ENCODE measurements at places on chromosomes 3 and 15.

GRCh38 chr15:56243163-56244037, at the start of gene RFX7:
RFX7 (minus strand) TSS chr15:56243879; CDS start chr15:56243285, 594 bp downstream.
- DNase-seq: peak; percentile 54

DNA sequence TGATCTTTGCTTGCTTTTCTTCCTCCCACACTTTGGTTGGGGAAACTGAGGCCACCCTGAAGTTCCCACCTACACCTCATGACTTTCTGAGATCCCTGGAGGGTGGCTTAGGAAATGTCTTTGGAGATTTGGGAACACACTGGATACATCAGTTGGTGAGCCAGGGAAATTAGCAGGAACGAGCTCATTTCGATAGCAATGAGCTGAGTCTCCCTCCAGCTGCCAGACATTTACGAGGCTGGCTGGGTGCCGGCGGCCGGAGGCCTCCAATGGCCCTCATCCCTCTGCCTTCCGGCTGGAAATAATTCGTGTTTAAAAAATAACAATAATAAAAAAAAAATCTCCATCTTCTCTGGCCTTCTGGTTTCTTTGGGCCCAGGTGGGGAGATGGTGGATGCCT, 38.8 kb downstream of the SMAD6 start:
- DNase-seq: peak; percentile 63

DNA sequence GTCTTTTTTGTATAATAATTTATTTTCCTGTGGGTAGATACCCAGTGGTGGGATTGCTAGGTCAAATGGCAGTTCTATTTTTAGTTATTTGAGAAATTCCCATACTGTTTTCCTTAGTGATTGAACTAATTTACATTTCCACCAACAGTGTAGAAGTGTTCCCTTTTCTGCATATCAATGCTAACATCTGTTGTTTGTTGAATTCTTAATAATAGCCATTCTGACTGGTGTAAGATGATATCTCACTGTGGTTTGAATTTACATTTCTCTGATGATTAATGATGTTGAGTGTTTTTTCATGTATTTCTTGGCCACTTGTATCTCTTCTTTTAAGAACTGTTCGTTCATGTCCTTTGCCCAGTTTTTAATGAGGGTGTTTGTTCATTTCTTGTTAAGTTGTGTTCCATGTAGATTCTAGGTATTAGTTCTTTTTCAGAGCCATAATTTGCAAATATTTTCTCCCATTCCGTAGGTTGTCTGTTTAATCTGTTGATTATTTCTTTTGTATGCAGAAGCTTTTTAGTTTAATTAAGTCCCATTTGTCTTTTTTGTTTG, 713.3 kb upstream of the EPHA6 start:
- DNase-seq: no peak

DNA sequence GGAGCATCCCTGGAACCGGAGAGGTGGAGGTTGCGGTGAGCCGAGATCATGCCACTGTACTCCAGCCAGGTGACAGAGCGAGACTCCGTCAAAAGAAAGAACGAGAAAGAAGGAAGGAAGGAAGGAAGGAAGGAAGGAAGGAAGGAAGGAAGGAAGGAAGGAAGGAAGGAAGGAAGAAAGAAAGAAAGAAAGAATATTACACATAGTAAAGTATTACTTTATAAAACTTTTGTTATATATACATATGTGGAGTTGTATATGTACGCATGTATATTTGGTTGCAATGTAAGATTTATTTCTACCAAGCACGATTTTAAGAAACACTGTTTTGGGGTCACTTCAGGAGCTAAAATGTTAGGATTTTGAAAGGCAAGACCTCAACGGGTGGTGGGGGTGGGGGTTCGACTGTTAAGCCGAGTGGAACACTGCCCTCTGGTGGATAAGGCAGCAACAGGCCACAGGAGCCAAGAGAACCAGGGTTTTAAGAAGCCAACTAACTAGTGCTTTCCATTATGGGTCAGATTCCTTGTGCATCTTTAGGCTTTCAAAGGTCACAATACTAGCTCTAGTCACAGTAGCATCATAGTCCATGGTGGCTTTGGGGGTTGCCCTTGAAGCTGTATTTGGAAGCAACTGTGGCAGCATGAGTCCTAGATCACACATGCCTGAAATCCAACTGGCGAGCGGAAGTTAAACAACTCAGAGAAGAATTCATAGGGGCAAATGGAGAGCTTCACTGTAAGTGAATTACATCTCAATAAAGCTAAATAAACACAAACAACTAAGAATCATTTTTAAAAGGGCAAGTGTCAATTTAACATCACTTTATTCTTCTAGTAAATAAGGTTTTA, 22.5 kb downstream of the GLB1 start:
- peak; percentile 26 for DNase-seq

DNA sequence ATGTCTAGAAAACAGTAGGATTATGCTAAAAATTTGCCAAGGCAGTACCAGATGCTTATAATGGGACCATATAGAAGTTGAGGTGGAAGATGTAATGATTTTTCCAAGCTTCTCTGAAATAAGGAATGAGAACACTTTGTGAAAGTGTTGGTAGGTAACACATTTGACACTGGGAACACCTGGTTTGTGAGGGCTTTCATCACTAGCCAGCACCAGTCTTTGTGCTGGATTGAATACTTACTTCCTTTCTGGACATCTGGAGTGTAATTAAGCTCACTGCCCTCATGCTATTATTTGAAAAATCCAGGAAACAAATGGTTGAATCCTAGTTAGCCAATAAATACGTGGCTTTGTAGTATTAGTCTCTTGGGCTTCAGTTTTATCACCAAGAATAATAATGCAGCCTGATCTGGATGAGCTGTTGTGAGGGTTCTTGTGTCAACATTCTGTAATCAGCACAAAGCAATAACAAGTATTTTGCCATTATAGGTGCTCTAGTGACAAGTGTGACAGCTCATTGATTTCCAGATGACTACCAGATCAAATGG, 12.9 kb downstream of the CCDC80 start:
- DNase-seq: no peak

GRCh38 chr3:134535186-134535970, 49.5 kb downstream of the CEP63 start:
- DNase-seq: no peak

DNA sequence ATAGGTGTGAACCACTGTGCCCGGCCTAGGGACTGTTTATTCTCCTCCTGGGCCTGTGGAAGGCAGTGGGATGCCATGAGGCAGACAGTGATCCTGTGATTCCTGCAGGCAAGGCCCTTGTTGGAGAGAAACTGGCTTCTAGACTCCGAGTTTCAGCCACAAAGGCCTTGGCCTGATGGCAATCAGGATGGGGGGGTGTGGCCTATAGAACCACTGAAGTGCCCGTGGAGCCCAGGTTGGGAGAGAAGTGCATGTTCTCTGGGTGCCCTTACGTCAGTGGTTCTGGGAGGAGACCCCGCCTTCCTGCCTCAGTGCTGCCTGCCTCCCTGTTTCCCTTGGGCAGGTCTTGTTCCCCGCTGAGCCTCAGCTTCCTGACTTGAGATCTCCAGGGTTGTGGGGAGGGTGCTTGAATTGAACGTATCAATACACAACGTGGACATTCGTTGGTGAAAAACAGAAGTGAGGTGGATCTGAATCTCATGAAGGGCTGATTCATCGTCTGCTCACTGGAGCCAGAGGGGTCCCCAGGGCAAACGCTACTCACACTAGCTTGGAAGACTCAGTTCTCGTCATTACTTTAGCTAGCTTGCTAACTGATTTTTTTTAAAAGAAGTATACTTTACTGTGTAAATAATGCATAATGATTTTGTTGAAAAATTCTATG, 31.8 kb downstream of the IRAK2 start:
- peak; percentile 98 for DNase-seq

- DNase-seq: no peak
These were observed 45.6 kb downstream of the PRKCI start for GRCh38 chr3:170267793-170268192.

DNA sequence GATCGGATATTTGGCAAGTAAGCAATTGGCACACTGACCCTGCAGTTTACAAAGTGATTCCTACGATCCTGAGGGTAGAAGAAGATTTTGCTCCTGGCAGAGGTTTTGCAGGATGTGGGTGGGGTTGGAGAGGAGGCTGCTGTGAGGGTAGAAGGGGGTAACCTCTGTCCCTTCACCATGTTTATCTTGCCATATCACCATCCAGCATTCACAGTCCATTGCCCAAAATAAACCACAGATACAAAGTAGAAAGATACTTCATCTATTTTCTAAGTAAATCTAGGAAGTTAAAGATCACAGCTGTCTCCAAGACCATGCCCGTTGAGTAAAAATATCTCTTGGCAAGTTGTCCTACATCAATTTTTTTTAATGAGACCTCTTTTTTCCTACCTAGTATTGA, 51.6 kb downstream of the LIPC start:
- no peak for DNase-seq

DNA sequence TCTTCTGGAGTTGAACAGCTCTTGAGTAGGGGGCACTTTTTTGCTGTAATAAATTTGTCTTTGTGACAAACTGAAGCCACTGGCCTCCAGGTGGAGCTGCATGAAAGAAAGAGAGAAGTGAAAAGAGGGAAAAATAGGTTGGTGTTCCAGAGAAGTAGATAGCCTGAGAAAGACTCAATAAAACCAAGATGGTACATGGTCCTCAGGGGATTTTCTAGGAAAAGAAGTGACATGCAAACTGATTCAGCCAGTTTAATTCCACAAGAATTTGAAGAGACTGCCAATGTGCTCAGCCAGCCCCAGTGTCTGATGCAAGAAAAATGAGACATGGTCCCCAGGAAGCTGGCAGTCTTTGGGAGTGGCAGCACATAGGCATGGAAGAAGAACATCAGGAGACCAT, 152.7 kb downstream of the CD47 start:
- peak; percentile 63 for DNase-seq

GRCh38 chr3:24387000-24387399, 107.7 kb downstream of the THRB start:
- no peak for DNase-seq

DNA sequence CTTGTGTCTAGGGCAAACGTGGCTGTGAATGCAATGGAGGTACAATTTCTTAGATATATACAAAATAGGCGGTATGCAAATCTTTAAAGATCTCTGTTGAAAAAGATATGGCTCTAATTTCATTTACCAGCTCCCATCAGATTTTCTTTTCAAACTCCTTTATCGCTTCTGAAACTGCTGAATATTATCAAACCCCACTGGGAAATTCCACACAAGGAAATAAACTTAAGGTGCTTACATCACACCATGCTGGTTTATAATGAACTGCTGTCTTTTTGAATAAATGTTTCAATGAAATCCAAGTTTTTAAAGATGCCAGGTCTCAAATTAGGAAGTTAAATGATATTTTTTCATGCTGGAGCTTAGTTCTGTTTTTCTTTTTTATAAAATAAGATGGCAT, 102.5 kb upstream of the ICE2 start:
- DNase-seq: no peak

GRCh38 chr3:194573680-194574437, 59.4 kb downstream of the TMEM44 start:
- no peak for DNase-seq

DNA sequence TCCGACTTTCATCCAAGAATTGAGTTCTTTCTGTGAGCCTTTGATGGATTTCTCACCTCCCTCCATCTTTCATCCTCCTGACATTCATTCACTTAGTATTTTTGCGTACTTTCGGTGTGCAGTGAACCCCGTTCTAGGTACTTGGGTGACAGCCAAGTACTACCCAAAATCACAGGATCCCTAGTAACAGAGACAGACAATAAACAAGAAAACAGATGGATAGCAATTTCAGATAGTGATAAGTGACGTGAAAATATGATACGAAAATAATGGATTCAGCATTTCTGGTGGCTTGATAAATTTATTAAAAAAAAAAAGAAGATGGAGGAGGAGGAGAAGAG, 264 bp upstream of the CMTM6 start:
- DNase-seq: no peak

GRCh38 chr3:154228561-154229216, 95.6 kb downstream of the DHX36 start:
- no peak for DNase-seq

DNA sequence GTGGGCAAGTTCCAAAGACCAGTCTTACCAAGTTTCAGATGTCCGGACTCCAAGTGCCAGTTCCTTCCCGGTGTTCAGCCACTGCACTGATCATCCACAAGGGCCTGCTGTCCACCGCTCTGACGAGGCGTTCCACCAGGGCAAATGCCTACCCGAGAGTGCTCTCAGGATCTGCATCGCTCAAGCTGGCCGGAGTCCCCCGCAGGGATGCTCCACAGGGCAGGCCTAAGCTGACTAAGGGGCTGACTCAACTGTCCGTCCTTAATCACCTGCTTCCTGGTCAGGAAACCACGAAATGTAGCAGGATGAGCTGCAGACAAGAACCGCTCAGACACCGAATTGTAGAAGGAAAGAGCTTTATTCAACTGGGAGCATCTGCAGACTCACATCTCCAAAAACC, 341.6 kb downstream of the KCNH8 start:
- DNase-seq: no peak

DNA sequence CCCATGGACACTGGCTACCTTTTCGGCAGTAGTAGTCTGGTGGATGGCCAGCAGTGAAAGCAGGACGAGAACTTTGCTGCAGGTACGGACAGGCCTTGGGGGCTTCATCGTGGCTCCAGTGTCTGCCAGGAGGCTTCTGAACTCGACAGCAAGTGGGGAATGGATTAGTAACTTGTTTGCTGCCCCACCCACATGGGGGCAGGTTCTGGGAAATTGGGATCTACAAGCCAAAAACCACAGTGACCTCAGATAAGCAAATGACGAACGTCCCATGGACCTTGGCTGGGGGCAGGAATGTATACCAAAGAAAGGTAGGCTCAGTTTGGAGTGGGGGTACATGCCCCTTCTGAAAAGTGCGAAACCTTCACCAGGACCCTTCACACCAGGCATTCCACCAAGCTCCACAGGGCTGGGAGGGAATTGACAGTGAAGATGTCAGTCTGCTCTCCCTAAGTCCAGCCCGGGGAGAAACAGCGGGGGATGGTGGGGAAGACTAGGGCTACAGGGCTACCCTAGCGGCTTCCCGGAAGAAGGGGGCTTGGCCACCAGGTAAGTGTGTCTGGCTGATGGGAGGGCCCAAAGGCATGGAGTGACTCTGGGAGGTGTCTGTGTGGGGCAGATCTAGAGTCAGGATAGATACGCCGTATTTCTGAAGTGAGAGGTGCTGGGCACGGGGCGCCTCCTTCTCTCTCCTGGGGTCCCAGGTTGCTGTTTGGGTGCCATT, at the start of gene ITIH4:
Gene ITIH4 (minus strand): TSS at position 138 of the 724 bp plus-strand sequence. CDS start 30 bp downstream, at position 108.
- no peak for DNase-seq

- no peak for DNase-seq
These were observed 73.2 kb downstream of the STAG1 start for GRCh38 chr3:136678981-136679380.

DNA sequence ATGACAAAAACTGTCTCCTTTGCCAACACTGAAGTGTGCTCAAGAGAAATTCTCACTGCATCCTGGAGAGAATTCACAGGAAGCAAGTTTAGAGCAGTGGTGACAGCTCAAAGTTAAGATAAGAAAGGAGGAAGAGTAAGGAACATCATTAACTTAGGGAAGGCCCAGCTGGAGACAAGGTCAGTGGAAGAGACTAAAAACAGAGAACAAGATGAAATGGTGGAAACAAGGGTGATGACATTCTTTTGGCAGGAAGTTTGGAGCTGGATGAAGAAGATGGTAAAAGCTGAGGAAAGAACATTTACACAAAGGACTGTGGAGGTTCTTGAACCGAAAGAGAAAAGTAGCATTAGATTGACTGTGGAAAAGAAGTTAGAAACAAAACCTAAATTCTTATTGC, 6.7 kb upstream of the SUCLG2 start:
- no peak for DNase-seq

All from stromal cell of bone marrow (primary cell).